ENCODE measurements at places on chromosomes 2 and 18.
A peak's percentile ranks its signal among the peaks of the same experiment; 100 is the strongest.

GRCh38 chr2:203799908-203800307, 67.7 kb upstream of the CTLA4 start:
- no peak for DNase-seq

GRCh38 chr18:57974585-57975265, 69.3 kb upstream of the NEDD4L start:
- no peak for DNase-seq

DNA sequence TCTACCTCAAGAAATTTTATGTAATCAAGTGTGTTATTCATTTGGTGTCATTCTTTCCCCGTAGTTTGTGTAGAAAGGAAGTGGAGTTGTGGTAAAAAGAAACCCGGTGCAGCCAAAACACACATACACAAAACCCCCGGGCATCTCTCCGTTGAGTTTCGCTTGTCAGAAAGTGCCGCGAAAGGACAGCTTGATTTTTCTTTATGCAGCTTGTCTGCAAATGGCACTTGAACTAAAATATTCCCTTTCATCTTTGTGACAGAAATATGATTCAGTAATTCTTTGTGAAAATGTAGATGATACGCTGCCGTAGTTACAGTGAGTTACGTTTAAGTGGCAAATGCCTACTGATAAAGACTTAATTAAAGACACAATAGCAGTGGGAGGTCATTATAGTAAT, 268.8 kb upstream of the SPRED2 start:
- no peak for DNase-seq

GRCh38 chr18:76005632-76006208, 489.3 kb downstream of the ZNF516 start:
- DNase-seq, result no peak

DNA sequence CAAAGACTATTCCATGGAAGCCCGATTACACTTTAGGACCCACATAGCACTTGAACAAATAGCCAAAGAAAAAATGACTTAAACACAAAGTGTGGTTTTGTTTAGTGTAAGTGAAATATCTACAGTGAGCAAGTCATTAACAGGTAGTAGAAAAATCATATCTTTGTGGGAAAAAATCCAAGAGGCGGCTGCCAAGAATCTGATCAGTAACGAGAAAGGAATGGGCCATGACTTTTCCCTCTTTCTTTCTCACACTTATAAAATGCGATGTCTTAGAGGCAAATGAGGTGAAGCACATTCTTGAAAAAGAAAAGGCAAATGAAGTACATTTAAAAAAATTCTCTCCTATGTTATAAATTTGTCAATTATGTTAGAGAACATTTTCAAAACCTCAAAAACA, 12.9 kb upstream of the GEMIN6 start:
- DNase-seq, result peak; percentile 64

DNA sequence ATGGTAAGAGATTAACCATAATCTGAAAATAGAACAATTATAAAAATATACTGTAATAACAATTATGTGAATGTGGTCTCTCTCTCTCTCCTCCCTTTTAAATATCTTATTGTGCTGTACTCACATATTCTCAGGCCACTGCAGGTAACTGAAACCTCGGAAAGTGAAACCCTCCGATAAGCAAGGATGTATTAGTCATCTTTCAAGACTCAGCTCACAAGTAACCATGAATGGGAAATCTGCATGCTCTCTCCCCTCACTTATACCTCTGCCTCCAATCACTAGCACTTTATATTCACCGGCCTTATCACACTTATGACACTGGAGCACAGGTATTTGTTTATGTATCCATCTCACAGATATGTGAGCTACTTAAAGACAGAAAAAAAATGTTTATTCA, 139.7 kb downstream of the LRP2 start:
- DNase-seq, result peak; percentile 14

DNA sequence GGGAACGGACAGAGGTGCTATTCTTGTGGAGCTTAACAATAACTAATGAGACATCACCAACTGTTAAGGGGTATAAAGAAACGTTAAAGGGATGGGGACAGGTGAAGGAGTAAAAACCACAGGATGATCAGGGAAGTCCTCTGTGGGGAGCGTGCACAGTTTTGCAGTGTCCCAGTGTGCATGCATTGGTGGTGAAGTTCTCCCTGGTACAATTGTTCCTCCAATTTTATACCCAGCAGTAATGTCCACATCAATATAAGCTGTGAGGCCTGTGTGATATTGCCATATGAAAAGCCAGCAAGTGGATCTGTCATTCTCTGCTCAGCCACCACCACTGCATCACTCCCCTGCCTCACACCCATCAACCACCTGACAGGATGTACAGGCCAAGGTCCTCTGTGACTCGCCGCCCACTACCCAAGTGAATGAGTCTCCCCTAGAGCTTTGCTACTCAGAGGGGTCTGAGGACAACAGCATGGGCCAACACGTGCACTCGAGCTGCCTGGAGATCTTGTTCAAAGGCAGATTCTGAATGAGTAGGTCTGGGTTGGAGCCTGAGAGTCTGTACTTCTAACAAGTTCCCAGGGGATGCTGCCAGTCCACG, 4.6 kb downstream of the MLPH start:
- DNase-seq, result no peak

- DNase-seq, result no peak
Observed at GRCh38 chr18:77482190-77483085, 232.8 kb downstream of the GALR1 start.

GRCh38 chr2:34652636-34653035, 1053.5 kb upstream of the FAM98A start:
- DNase-seq, result no peak

GRCh38 chr2:57516698-57517340, 529.8 kb upstream of the VRK2 start:
- DNase-seq, result peak; percentile 41

- DNase-seq, result no peak
Observed at GRCh38 chr2:57937456-57937855, 109.2 kb upstream of the VRK2 start.

DNA sequence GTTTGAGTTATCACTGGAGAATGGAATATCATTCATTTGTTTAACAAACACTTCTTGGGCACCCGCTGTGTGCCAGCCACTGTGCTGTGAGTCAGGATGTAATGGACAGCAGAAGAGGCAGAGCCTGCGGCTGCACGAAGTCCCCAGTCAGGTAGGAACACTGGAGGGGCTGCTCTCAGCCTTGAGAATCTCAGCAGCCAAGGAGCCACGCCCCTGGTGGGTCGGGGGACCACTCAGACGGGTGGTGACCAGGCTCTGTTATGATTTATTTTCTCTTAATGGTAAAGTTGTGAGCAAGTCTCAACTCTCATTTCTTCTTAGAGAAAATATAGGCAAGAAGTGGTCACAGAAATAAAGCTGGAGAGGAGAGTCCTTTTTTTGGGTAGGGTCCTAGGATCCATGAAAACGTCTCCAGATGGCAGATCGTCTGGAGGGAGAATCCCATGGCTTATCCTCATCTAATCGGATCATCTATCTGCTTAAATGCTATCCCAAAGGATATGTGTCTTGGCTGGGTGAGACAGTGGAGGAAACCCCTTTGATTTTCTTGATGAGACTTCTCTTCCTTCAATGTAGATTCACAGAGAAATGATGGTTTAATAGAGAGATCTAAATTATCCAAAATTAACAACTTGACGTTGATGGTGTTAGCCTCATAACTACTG, 129.1 kb upstream of the LGALSL start:
- no peak for DNase-seq

GRCh38 chr2:66885775-66886383, 451.0 kb downstream of the MEIS1 start:
- DNase-seq, result no peak

DNA sequence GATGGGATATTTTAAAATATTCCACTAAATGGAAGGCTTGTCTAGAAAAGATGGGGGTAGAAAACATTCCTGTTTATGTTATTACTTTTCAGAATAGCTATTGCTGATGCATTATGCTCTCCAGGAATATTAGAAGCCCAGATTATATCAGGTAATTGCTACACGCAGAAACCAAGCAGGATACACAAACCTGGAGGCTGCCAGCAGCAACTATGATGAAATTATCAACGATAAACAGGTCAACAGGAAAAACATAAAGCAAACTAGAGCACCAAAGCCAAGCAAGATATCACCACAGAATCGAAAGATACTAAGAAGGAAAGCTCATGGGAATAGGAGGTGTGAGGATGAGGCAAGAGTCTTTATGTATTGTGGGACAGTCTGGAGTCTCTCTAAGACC, 113.2 kb upstream of the SPATS2L start:
- DNase-seq, result no peak

GRCh38 chr2:118580107-118580506, 267.3 kb downstream of the EN1 start:
- no peak for DNase-seq

GRCh38 chr2:156192468-156192867, 140.1 kb downstream of the NR4A2 start:
- no peak for DNase-seq

- no peak for DNase-seq
Observed at GRCh38 chr18:58842978-58843687, 21.5 kb upstream of the ZNF532 start.
